Fibroblast of lung (primary cell): ENCODE measurements at places on chromosomes 3 and 15. TPM values are rescaled to one million over a fixed set of nuclear protein-coding genes. Genes with fewer than 3 reads are reported as not detected.
A peak's percentile ranks its signal among the peaks of the same experiment; 100 is the strongest.

- DNase-seq: no peak
Measured at GRCh38 chr3:134542287-134542958, 56.6 kb downstream of the CEP63 start.

The PYGO1 gene
- polyA plus RNA-seq: 9.6 and 11.3 TPM in 2 replicates

The SERPINI2 gene
- not detected in 2 replicates for polyA plus RNA-seq

The AQP9 gene
- not detected in 2 replicates for polyA plus RNA-seq

DNA sequence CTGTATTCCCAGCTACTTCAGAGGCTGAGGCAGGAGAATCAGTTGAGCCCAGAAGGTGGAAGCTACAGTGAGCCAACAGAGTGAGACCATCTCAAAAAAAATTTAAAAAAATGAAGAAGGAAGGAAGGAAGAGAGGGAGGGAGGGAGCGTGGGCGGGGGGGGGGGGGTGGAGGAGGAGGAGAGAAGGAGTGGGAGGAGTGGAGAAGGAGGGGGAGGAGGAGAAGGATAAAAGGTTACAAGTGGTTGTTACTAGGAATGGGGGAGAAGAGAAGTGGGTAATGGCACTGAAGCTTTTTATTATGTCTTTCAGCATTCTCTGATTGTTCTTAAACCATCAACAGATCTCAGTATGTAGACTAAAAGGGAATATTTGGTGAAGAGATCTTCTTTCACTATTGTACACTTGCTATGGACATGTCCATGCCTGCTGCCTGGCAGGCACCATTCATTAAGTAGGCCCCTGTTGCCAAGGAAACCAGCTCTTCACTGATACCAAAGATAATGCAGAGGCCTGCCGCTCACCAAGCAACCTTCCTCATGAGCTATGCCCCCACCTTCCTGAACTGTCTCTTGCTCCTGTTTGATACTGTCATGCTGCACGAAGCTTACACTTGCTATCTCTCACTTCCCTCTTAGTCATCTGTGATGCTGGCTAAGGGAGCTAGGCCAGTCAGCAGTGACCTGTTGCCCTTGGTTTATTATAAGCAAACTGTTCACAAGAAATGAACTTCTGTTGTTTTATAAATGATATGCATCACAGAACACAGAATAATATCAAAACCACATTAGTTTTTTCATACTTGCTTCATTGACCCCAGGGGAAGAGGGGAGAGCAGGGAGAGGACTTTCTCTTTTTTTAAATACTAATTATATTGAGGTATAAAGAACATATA, 23.1 kb downstream of the EPM2AIP1 start:
- DNase-seq: peak; percentile 73

GRCh38 chr3:30826531-30826942, 67.9 kb downstream of the GADL1 start:
- DNase-seq: peak; percentile 7

DNA sequence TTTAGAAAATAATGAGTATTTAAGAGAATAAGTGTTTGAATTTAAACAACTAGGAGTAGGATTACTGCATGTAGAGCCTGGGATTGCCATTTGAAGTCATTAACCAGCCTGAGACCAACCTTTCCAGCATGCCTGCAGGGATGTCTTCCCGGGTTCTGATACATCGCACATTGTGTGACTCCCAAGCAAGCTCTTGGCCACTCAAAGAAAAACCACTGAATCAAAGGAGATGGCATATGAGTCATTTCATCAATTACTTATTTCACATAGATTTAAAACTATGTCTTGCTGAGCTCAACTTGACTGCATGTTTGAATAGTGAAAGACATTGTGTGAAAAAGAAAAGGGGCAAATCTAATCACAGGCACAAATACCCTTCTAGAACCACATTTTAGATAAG, 15.0 kb upstream of the THBS1 start:
- no peak for DNase-seq

The SLC24A5 gene
- not detected in 2 replicates for polyA plus RNA-seq
